Stimulated activated CD4-positive, alpha-beta T cell treated with anti-CD3 and anti-CD28 coated beads, Interleukin-12 subunit alpha, Interleukin-12 subunit beta, amount 100 ng/mL, for 48 hours (primary cell): ENCODE measurements at places on chromosomes 5 and 9.

DNA sequence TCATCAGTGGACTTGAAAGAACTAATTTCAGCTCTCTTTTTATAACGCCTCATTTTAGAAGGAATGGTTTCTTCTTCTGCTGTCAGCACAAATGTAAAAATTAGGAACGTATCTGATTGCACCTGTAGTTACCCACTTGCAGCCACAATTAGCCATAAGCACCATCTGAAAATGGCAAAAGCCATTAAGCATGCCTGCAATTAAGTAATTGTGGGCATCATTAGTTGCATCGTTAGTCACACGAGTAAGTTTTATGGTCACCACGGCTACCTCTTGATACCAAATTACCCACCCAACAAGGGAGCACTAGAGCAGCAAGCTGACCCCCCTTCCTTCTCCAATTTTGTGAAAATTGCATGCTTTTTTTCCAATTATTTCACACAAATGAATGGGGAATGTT, 25.8 kb upstream of the SLC44A1 start:
- DNase-seq = no peak

- no peak for DNase-seq
These were observed 182.9 kb upstream of the TNC start for GRCh38 chr9:115300874-115301273.

DNA sequence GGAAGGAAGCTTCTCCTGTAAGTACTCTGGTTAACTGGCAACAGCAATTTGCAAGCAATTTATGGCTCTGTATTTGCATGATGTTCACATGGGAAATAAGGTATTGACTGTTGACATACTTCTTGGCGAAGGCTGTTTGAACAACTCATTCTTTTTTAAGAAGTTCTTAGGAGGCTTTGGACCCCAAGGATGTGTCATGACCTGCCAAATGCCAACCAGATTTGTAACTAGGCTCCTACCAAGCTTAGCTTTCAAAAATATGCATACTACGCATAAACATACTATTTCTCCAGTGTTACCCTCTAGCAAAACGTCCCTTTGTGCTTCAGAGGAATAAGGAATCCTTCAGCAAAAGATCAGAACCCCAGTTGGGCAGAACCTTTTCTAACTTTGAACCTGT, 165.2 kb upstream of the MSX2 start:
- no peak for DNase-seq

- DNase-seq = no peak
These were observed 298.4 kb downstream of the PSAT1 start for GRCh38 chr9:78595200-78595945.

DNA sequence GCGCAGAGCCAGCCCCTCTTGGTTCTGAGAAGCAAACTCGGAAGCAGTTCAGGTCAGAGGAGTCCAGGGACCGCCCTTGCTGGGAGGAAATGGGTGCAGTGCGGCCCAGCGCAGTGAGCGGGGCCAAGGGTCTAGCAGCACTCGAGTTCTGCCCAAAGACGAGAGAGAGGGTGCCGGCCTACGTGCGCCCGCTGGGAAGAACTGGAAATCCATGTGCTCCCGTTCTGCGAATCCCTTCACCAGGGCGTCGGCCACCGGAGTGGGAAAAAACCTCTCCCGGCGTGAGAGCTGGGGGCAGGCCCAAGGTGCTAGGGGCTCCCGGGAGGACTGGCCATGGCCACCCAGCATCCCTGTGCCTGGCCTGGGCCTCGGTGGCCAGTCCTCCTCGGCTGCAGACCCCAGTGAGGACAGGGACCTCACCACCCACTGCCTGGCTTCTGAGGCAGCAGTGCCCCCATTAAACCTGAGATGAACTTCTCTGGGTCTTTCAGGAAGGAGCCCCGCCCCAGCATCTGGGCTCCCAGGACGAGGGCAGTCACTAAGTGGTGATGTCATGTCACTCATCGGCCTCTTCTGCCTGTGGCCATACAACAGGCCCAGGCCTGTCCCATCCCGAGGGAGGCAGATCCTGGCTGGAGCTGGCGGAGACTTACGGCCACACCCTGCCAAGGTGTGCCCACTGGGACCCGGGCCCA, 10.6 kb downstream of the TMEM250 start:
- no peak for DNase-seq
